NCI-H187 (cell line): ENCODE measurements at places on chromosomes 16 and 17.

DNA sequence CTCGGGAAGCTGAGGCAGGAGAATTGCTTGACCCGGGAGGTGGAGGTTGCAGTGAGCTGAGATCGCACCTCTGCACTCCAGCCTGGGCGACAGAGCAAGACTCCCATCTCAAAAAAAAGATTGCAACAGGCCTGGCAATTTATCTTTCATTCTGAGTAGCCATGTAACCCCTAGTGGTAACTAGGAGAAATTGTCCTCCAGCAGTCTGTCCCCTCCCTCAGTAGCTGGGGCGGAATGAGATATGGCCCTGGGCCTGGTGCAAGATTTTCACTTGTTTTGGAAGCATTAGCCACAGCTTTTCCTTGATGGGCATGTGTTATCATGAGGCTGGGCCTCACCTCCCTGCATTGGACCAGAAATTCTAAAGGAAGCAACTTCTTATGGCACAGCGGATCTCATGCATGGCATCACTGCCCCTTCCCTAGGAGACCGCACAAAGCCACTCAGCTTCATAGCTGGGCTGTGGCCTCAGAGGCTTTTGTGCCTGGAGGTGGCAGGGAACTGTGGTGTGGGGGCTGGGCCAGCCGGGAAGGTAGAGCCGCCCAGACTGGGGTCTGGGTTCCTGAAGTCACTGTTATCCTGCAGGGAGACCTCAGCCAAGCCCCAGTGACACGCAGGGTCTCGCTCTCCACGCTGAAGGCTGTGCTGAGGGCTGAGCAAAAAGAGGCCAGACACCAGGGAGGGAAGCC, 13.4 kb downstream of the NATD1 start:
- DNase-seq, result no peak

- DNase-seq, result no peak
Observed at GRCh38 chr17:17320188-17320910, 17.2 kb downstream of the NT5M start.

GRCh38 chr17:2042933-2043332, 1.1 kb downstream of the OVCA2 start:
- no peak for DNase-seq

DNA sequence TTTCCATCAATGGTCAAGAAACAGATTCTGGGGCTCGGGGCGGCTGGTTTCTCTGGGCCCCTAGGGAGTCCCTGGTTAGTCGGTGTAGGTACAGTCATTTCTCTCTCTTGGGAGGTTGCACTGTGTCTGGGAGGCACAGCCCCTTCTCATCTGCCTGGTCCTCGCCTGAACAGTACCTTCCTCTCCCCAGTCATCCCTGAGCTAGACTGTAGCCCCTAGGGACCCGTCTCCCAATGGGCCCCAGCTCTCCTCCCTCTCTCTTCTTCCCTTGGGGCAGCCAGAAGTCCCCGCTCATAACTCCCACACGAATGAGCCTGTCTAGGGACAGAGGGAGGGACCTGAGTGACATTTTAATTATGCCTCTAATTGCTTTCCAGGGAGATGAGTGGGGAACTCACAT, 20.2 kb upstream of the CPSF4L start:
- no peak for DNase-seq

GRCh38 chr16:68076560-68076959, 8.6 kb upstream of the NFATC3 start:
- no peak for DNase-seq

DNA sequence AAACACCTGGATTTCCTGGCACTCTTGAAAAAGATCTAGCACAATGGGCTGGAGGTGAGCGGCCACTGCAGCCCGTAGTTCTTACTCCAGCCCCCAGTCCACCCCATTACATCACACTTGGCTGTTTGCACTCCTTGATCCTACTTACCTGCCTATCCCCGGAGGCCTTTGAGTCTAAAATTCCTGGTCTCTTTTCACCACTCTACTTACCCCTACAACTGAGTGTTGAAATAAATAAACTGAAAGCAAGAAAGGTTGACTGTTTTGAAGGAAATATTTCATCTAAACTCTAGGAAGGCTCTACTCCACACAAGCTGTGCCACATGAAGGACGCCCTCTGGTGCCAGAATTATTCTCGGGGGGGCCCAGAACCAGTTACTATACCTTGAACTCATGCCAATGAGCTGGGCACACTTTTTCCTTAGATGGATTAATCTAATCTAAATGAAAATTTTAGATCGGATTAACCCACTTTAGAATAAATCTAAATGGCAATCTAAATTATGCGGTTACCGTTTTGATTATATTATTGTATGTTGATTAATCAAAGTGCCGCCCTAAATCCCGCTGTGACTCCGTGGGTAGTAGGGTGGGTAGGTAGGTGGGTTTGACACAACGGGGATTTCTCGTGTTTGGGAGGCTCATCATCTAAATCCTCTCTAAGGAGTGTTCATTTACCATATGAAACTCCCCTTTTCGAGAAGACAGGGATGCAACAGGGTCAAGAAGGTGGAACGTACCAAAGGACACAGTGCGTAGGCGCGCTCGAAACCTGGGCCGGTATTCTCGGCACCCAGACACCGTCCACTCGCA, 651 bp upstream of the EIF1 start:
- DNase-seq, result no peak

DNA sequence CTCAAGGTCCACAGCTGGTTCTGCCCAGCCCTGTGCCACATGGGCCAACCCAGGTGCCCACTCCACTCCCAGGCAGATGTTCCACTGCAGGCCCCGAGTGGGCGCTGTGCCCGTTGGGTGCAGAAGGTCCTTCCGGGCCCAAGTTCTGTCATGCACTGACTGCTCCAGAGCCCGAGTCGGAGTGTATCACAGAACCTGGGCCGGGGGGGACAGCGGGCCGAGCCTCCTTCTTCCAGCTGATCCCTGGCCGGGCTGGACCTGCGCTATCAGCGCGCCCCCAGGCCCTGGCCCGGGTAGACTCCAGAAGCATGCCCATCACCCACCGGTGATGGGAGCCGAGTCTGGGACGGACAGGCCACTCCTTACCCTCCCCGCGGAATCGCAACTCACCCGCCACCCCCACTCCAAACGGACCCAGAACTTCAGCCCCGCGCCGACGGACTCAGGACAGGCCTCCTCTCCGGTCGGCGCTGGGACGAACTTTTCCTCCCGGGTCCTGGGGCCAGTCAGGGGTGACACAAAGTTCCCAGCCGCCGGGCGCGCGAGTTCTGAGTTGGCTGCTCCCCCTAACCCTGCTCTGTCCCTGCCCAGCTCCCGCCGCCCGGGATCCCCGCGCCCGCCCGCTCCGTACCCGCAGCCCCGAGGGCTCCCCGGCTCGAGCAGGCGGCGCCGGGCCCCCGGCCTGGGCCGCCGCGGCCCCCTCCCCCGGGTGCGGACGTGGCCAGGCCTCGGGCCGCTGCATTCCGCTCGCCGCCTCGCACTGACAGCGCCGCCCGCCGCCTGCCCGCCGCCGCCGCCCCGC, at the start of gene COPZ2:
Gene COPZ2, minus strand, starts transcription at position 762 of the 802 bp plus-strand sequence. Its CDS starts 20 bp downstream, at position 742.
- no peak for DNase-seq

- no peak for DNase-seq
Observed at GRCh38 chr16:81571592-81572385, 127.2 kb downstream of the CMIP start.

- no peak for DNase-seq
Observed at GRCh38 chr16:66405057-66405783, 21.9 kb upstream of the BEAN1 start.

DNA sequence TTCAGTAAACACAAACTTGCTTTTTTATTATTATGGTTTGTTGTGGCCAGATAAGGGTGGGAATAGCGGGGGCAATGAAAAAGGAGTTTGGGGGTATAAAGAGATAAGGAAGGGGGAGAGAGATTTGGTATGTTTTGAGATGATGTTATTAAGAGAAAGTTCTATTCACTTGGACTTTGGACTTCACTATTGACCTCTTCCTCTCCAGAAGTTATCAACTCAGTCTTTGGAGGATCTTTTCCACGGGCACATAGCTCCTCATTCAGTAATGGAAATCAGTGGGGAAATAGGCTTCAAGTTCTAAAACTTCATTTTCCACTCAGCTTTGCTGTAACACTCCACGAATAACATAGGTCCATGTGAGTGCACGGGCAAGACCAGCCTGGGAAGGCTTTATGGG, 23.2 kb downstream of the PROCA1 start:
- no peak for DNase-seq

DNA sequence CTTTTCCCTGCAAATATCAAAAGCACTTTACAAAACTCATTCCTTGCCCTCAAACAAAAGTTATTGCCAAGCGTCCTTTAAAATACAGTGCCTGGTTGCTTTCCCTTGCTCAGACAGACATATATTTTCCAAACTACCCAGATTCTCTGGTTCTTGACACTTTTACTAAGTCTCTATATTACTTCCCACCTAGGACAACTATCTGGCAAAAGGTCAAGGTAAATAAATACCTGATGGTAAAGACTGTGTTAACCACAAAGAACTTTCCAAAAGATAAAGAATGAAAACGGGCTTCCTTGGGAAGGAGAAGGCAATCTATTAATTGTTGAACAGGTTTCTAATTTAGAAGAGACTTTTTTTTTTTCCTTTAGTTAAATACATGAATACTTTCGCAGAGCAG, 1.9 kb downstream of the HS3ST3A1 start:
- DNase-seq, result no peak

GRCh38 chr17:48871035-48871550, 21.5 kb upstream of the ATP5MC1 start:
- DNase-seq, result no peak

DNA sequence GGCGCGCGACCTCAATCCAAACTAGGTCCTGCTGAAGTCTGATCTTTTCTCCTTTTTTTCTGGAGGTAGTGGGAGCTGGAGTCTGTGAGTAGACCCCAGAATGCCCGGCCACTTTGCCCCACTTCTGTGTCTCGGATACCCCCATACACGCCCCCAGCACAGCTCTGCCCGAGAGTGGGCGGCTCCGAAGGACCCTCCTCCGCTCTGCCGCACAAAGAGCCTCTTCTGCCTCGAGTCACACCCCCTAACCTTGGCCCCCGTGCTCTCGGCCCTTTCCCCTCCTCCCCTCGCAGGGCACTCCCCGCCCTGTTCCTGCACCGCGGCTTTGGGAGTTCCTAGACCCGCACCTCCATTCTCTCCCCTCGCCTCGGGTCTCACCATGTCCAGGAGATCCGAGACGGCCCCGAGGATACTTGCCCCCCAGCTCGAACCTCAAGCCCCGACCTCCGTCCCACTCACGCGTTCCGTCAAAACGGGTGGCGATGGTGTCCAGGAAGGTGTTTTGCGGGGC, 476 bp downstream of the KCNH4 start:
- no peak for DNase-seq

- no peak for DNase-seq
Observed at GRCh38 chr17:30534938-30535921, 58.0 kb downstream of the GOSR1 start.

DNA sequence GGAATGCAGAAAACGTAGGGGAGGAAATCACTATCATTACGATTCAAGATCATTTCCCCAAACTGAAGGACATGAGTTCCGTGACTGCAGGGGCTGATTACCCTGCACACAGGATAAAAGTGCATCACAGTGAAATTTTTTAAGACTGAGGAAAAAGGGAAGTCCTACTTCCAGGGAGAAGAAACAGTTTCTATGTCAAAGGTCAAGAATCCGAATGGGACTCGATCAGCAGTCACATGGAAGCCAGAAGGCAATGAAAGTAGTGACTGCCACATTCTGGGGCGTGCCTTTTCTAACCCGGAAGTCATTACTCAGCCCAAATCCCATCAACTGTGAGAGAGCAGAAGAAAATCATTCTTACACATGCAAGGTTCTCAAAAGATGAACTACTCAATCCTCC, 12.1 kb downstream of the ZZEF1 start:
- DNase-seq, result no peak

DNA sequence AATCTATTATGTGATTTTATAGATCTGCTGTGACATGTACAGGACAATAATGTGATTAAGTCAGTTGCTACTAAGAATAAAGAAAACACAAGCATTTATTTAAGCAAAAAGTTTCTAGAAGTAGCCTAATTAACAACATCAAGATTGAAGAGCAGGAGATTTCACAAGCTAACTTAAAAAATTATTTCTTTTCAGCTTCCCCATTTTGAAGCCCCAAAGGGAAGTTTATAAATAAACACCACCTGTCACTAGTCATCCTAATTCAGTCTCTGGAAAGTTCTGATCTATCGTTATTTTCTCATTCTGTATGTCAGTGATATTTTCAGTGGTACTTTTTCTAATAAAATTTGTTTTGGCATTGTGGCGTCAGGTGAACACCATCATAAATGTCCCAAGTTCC, 8.3 kb downstream of the CAPNS2 start:
- no peak for DNase-seq

- no peak for DNase-seq
Observed at GRCh38 chr16:69188716-69189115, 1.8 kb downstream of the SNTB2 start.

DNA sequence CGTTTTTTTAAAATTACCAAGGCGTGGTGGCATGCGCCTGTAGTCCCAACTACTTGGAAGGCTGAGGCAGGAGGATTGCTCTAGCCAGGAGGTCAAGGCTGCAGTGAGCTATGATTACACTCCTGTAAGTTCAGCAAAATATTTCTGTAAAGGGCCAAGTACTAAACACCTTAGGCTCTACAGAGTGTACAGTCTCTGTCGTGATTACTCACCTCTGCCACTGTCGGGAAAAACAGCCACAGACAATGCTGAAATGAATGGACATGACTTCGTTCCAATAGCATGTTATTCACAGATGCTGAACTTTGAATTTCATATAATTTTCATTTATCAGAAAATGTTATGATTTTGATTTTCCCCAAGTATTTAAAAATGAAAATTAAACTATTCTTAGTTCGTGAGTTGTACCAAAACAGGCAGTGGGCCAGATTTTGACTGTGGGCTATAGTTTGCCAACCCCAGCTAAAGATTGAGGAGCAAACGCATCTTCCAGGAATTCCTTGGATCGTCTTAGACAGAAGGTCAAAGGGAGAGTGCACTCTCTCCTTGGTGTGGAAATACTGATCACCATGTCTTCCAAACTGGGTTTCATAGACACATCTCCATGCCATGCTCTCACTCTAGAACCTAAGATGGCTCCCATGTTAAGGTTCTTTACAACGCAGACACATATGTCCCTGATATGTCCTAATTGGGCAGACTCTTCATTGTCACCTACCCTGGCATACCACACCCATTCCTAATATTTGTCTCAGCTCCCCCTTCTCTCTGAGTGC, 89.5 kb downstream of the MARF1 start:
- no peak for DNase-seq

GRCh38 chr17:10748531-10749181, 18.8 kb upstream of the TMEM220 start:
- DNase-seq, result no peak

DNA sequence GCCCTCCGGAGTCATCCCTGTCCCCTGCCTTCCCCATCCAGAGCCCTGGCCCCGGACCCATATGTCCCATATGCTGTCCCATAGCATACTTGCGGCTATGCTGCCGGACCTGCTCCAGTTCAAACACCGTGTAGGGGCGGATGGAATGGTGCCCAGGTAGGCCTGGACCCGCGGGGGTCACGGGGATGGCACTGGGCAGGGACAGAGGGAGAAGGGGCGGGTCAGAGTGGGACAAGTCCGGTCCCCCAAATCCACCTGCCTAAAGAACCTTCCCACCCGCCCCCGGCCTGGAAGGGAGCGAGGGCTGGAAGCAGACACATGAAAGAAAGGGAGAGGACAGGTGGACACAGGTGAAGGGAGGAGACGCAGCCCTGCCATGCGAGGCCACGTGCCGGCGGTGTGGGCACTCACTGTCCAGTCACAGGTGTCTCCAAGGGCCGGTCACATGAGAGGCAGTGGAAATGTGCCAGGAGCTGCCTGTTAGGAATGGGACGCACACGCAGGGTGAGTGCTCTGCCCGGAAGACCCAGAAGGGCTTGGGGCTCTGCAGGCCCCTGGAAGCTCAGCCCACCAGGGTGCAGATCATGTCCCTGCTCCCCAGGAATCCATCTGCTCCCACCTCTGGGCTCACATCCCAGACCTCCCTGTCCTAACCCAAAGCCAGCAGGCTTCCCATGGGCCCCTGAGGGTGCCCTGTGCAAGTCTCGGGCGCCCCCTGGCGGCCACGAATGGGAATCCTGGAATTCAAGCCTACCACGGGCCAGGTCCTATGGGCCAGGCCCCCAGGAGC, 14.0 kb downstream of the UBALD2 start:
- peak; percentile 59 for DNase-seq
